ENCODE measurements at places on chromosomes 2 and 18. TPM values are rescaled to one million over a fixed set of nuclear protein-coding genes. Genes with fewer than 3 reads are reported as not detected.

- no peak for DNase-seq
Measured at GRCh38 chr2:157940024-157940423, 63.9 kb upstream of the ACVR1 start.

GRCh38 chr2:149388120-149388816 lies 57.9 kb downstream of the LYPD6 start:
- DNase-seq = no peak

GRCh38 chr18:59101830-59102414 lies 37.8 kb upstream of the SEC11C start:
- DNase-seq = no peak

DNA sequence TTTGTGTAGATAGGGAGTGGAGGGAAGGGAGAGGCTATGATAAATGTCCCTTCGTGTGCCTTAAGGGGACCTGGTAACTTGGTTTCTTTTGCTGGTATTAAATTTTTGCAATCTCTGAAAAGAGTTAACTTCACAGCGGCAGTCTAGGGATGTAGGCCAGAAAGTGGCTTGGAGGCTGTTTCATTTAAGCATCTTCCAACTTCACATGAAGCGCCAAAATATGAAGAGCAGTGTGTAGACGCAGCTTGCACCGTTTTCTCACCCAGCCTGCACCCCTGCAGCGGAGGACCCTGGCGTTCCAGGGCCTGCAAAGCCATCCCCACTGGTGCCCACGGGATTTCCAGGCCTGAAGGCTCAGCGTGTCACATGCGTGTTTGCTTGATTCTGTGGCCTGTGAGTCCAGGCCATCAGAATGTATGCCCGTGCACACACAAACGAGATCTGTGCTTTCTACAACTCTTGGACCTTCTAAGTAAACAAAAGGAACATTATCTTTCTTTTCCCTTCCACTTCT lies 87.2 kb upstream of the EPB41L3 start:
- no peak for DNase-seq

DNA sequence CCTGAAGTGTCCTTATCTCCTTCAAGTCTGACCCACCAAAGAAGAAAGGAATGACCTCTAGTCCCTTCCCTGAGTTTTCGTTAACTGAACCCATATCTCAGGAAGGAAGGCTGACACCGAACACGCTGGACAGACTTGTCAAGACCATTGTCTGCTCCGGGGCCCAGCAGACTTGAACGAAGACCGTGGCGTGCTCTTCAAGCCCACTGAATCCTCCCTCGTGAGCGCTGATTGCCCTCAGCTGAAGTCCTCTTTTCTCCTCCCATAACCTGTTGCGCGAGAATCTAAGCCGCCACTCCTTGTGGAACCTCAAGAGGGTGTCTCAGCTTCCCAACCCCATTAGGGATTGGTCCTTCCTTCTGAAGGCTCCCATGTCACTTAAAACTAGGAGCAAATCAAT lies 634 bp upstream of the CNDP1 start:
- no peak for DNase-seq

GRCh38 chr2:41657226-41657625 lies 390.6 kb upstream of the PKDCC start:
- DNase-seq = no peak

DNA sequence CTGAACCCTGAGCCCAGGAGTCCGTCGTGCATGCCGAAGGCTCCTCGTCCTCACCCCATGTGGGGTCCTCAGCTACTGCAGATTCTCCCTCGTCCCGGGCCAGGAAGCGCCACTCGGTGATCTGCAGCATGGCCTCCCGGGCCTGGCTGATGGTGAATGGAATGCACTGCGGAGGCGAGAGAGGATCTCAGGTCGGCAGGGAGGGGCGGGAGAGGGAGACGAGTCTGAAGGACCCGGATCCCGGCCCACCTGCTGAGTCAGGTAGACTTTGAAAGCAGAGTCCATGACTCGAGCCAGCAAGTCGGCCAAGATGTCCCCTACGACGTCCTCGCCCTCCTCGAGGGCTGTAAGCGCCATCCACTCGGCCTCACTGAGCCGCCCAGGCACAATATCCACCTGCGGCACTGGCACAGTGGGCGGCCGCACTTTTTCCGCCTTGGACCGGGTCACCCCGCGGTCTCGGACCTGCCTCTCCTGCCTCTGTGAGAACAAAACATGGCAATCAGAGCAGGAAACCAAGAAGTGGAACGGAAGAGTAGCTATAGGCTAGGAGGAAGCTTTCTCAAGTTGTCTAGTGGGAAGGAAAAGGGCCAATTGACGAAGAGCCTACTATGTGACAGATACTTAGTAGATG lies 5.5 kb downstream of the C2orf81 start:
- no peak for DNase-seq

DNA sequence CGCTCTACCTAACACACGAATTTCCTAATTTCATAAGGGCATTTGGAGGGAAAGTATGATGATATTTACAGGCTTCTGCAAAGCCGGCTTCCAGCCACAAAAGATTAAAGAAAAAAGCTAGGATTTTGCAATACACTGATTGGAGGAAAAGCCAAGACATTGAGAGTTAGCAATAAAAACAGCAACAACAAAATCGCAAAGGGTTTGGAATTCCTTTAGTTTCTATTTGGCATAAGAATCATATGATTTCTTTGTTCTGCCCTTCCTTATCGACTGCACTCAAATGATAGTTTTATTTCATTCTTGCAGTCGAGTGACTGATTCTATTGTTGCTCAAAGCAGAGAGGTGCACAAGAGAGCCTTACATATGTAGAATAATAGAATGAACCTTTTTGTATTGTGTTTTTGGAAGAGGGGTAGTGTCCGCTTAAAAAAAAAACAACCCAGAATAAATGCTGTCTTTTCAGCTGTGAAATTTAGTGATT lies 3.9 kb upstream of the ZNF532 start:
- DNase-seq = no peak

Gene RNU2-63P
- total RNA-seq = 17.9 TPM

Gene FZD7
- 1.2 TPM for total RNA-seq

GRCh38 chr2:105183555-105184323 lies 57.8 kb upstream of the GPR45 start:
- no peak for DNase-seq

DNA sequence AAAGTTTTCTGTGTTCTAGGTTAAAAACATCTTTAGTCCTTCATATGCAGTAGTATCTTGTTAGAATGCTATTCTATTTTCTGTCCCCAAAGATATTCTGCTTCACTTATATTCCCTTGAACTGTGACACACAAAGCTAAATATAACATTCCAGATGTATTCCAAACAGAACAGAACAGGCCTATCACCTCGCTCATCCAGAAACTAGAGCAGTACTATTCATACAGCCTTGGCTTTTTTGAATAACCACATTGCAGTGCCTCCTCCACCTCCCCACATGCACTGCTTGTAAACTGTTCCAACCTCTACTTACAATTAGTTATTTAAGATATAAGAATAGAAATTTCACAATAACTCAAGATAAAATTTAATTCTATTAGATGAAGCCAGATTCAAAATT lies 196.8 kb downstream of the EXOC6B start:
- no peak for DNase-seq

GRCh38 chr2:147628971-147629421 lies 215.8 kb upstream of the ACVR2A start:
- no peak for DNase-seq

Gene LRP2
- total RNA-seq = 0.89 TPM

DNA sequence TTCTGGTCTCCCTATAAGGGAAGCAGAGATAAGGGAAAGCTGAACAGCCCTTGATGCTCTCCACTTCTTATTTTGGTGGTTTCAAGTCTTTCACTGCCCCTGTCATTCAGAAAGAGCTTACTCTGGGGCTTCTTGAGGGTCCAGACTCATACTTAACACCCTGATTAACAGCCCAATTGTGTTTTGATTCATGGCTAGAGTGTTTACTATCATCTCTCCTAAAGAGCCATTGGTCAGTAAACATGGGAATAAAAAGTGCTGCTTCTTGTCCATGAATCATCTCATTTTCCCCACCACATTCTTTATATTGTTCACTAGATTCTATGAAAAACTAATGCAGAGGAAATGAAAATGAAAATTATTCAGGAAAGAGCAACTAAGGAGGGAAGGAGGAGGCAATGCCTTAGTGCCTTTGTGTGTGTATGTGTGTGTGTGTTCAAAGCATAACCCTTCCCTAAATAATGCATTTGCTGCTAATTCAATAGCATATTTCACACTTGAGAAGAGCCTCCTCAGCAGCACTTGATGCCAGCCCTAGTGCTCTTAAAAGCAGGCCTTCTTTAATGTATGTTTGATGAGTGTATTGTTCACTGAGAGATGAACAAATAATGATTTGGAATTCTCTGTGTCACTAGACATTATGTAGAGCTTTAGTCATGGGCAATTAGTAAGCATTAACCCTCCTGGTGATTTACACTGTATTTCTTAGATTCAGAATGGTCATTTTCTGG lies 63.5 kb downstream of the DCC start:
- no peak for DNase-seq

DNA sequence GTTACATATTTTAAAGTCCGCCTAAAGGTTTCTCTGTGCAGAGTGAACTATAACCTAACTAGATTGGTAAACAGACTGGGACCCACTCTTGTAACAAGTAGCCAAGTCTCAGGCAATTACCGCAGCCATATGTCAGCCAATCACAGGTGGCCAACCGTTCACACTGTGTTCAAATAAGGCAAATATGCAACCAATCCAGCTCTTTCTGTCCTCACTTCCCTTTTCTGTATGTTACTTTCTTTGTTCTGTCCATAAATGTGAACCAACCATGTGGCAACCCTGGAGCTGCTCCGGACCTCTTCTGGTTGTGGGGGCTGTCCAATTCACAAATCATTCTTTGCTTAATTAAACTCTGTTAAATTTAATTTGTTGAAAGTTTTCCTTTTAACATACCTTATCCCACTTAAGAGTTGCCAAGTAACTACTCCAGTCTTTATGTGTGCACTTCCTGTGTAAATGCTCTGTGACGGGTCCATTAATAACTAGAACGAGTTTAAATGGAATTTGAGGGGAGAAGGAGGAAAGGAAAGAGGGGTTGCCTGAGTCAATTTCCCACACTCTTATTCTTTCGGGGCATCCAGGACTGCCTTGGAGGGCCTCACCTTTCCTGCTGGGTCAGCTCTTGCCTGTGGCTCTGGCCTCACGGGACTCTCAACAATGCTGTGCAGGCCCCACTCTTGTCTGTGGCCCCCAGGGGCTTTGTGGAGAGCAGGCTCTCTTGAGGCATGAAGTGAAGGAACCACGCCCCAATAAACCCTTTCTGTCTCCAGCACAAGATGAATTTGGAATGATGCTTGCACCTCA lies 6.6 kb upstream of the RPL37A start:
- DNase-seq = peak; percentile 66

- peak; percentile 62 for DNase-seq
Measured at GRCh38 chr2:113136828-113137775, 9.7 kb downstream of the IL1RN start.

DNA sequence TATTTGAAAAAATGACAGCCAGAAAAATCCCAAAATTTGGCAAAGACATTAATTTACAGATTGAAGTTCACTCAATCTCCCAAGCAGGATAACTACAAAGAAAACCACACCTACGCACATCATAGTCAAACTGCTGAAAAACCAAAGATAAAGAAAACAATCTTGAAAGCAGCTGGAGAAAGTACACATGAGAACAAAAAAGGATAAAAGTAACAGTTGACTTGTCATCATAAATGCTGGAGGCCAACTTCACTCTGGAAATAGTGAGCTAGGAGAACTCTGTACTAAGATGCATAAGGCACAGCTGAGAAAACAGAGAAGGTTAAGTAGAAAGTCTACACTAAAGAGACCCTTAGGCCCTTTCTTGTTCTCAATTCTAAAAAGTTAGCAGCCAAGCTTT lies 73.1 kb downstream of the TLK1 start:
- no peak for DNase-seq

- DNase-seq = no peak
Measured at GRCh38 chr2:128166746-128167353, 75.8 kb downstream of the UGGT1 start.

DNA sequence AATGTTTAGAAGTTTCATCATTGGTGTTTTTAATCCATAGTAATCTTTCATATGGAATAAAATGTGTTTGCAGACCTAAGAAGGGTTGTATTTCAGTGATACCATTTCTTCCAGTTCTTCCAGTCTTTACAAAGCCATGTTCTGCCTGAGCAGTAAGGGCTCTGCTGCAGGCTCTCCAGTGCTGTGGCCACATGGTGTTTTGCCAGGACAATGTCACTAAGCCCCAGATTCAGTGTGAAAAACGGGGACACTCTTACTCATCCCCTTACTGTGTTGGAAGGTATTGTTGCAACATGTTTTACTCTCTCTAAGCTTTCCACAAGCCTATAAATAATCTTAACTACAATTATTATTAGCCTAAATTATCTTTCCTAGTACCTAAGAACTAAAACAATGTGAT lies 481.4 kb upstream of the CDH7 start:
- no peak for DNase-seq

GRCh38 chr2:127857265-127857808 lies 618 bp downstream of the POLR2D start:
- peak; percentile 67 for DNase-seq

GRCh38 chr18:6785001-6785400 lies 55.5 kb downstream of the ARHGAP28 start:
- no peak for DNase-seq

DNA sequence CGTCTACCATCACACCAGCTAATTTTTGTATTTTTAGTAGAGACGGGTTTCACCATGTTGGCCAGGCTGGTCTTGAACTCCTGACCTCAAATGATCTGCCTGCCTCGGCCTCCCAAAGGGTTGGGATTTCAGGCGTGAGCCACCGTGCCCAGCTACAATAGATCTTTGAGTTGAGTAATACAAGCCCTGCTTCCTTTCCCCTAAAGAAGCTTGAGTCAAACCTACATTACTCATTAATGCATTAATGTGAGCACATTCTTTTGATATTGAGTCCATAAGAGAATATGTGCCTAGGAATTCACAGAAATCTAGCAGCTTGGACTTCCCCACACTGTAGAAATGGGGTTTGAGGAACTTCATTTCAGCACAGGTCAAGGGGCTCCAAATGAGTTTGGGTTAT lies 39.6 kb downstream of the PSMG2 start:
- DNase-seq = no peak

DNA sequence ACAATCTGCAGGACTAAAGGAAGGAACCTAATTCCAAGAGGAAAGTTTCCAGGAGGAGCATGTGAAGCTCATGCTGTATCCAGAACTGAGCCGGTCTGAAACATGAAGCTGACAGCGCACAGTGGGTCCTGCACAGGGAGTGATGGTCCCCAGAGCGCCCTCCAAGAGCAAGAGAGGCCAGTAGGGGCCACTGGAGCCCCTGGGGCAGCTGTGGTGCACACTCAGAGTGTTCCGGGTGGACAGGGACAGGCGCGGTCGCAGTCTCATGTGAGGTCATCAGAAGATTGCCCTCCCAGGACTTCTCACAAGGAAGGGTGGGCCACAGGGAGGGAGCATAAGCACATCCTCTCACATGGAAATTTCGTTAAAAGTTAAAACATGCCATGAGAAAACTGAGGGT lies 355.9 kb downstream of the EIPR1 start:
- no peak for DNase-seq

DNA sequence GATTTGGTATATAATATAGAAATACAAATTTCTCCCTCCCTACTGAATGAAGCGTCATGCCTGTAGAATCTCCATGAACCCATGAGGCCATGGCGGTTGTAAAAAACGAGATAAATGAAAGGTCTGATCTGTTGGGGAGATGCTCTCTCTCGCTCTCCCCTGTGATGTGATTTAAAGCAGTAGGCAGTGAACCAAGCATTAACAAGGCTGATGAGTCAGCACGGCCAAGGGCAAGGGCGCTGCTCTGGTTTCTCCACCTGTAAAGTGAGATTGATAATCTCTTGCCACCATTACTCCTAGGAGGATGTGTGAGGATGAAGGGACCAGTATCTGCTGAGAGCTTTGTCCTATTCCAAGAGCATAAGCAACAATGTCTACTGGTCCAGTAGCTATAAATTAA lies 553.3 kb downstream of the CMPK2 start:
- DNase-seq = no peak

GRCh38 chr2:43224131-43224570 lies 2.3 kb downstream of the ZFP36L2 start:
- peak; percentile 88 for DNase-seq

Measured in OCI-LY7 (cell line).